ENCODE measurements at places on chromosomes 7 and 10.

GRCh38 chr7:148204639-148205304 lies 385.8 kb upstream of the C7orf33 start:
- no peak for DNase-seq

DNA sequence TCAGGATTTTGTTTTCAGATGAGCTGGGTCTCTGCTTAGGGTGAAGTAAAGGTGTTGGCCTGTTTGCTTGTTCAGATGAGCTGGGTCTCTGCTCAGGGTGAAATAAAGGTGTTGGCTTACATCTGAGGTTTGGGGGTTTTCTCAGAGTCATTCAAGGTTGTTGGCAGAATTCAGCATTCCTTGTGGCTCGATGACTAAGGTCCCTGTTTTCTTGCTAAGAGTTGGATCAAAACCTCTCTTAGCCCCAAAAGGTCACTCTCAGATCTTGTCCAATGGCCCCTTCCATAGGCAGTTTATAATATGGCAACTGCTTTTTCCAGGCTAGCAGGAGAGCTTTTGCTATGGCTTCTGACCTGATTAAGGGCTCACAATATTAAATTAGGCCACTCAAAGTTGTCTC lies 106.6 kb downstream of the ADAM22 start:
- DNase-seq, result no peak

- no peak for DNase-seq
Observed at GRCh38 chr10:11515596-11516430, 95.6 kb downstream of the USP6NL start.

GRCh38 chr10:96047004-96047649 lies 3.7 kb downstream of the CCNJ start:
- DNase-seq, result no peak

DNA sequence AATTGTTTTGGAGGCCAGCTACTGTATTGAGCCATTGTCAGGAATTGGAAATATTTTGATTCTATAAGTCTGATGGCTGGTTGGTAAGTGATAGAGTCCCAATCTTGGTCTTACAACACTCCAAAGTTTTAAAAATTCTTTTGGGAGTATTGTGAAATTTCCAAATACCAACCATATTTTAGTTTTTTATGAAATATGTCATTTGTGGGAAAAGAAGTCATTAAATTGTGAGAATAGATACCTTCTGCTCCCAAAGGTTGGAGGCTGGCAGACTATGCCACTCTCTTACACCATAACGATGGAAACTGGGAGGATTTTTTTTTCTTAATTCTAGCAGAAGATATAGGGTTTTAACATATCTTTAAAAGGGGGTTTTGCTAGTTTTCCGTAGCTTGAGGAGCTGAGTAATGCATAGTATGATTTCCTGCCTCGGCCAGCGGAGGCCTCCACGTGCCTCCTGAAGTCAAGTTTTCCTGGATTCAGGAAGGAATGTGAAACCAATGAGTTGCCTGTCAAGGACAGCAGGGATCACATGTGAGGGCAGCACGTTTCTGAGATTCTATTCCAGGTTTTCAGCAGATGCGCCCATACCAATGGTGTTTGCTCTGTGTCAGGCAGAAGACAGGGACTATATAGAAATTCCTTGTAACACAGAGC lies 92.2 kb upstream of the LAMB4 start:
- no peak for DNase-seq

- no peak for DNase-seq
Observed at GRCh38 chr10:97506199-97506991, 7.7 kb downstream of the UBTD1 start.

- no peak for DNase-seq
Observed at GRCh38 chr7:105297985-105298384, 90.7 kb downstream of the SRPK2 start.

- no peak for DNase-seq
Observed at GRCh38 chr10:43237128-43237527, 29.7 kb downstream of the RASGEF1A start.

GRCh38 chr10:21976739-21977138 lies 26.8 kb downstream of the DNAJC1 start:
- no peak for DNase-seq

GRCh38 chr10:60314069-60314940 lies 75.4 kb downstream of the ANK3 start:
- DNase-seq, result no peak

DNA sequence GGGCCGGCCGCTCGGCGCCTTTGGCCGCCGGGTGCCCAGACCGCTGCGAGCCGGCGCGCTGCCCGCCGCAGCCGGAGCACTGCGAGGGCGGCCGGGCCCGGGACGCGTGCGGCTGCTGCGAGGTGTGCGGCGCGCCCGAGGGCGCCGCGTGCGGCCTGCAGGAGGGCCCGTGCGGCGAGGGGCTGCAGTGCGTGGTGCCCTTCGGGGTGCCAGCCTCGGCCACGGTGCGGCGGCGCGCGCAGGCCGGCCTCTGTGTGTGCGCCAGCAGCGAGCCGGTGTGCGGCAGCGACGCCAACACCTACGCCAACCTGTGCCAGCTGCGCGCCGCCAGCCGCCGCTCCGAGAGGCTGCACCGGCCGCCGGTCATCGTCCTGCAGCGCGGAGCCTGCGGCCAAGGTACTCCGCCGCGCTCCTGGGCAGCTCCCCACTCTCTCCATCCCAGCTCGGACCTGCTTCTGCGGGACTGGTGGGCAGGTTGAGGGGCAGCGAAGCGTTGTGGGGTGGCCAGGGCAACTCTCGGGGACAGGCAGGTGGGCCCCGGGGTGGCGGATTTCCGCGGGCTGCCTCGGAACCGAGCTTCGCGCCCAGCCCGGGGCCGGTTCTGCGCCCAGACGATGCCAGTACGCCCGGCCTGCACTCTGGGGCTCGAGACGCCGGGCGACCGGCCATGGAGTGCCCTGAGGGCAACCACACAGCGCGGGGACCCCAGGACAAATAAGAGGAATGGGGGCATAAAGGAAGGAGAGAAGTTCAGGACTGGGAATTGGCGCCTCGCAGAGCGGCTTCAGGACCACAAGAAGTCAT lies 578 bp downstream of the HTRA1 start:
- DNase-seq, result no peak

DNA sequence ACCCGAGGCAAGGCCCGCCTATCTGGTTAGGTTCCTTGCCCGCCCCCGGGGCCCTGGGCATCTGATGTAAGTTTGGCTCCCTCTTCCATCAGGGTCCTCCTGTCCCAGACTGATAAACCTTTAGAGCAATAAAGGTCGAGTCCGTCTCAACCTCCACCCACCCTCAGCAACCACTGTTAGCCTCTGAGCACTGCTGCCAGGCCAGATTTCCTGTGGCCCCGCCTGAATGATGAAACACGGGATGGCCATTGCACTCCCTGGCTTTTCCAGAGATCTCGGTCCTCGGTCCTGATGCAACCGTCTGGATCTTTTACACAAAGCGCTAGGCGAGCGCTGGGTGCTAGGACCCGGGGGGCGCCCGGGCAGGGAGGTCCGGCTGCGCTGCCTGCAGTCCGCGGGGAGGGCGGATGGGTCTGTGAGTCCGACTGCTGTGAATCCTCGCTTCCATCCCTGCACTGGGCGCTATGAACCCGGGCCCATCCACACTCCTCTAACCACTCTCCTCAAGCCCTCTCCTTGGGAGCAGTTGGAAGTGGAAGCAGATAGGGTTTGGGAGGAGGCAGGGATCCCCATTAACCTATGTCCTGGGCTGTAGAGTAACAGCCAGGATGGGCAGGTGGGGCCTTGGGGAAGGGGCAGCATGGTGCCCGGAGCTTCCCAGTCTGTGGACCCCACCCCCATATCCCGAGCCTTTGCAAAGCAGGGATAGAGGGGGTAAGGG lies 875 bp upstream of the DDIT4 start:
- no peak for DNase-seq

GRCh38 chr10:505419-505818 lies 184.0 kb downstream of the DIP2C start:
- DNase-seq, result no peak

All from stimulated activated CD8-positive, alpha-beta memory T cell treated with anti-CD3 and anti-CD28 coated beads, Interleukin-4, amount 100 ng/mL, for 4 hours (primary cell).